A549 (cell line): ENCODE measurements at places on chromosomes 16 and 17. TPM values are rescaled to one million over a fixed set of nuclear protein-coding genes. Genes with fewer than 3 reads are reported as not detected.

DNA sequence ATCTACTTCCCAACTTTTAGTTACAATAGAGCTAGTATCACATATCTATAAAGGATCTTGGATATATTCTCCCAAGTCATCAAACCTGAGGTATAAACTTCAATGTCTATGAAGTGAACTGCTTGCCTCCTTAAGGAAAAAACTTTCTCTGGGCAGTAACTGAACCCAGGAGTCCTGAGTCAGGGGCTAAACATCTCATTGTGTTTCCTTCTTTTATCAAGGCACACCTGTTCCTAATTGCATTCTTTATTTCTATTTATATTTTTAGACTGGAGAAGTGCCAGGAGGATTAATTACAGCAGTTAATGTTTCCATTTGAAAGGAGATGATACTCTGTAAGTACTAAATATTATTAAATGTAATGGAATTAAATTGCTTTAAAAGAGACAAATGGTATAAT, 98.6 kb downstream of the CDH8 start:
- no peak for DNase-seq

DNA sequence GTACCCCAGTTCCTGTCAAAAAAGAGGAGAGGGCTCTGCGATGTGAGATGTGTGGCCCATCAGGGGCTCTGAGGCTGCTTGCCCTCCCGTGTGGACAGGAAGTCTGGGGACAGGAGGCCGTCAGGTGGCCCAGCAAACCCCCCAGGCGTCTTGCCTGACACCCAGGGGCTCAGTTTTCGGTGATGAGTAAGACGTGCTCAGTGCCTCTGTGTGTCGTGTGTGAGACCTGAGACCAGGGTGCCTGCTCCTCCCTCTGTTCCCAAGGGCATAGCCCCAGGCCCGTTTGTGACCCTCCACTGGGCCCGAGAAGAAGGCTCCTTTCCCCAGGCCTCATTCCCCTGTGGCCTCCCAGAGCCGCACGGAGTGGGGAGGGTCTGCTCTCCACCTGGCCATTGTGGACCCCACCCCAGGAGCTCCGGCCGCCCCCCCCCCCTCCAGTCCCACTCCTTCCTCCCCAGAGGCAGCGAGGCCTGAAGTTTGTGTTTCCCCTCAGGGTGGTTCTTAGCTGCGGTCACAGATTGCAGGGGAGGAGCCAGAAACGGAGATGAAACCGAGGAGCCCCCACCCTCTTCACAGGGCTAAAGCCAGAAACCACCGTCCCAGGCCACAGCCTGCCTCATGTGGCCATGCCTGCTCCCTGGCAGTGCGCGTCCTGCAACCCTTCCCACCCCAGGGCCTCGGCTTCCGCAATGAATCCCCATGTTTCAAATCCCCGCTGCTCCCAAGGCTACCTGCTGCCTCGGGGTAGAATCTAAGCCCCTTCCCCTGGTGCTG, 4.9 kb upstream of the ACTG1 start:
- DNase-seq: no peak

- no peak for DNase-seq
These were observed 455.2 kb upstream of the DYNLRB2 start for GRCh38 chr16:80085606-80086005.

Gene KRTAP1-5
- polyA plus RNA-seq: not detected in 3 replicates

Gene RAB37
- 1.1 to 2.8 TPM (median 2.4 TPM) in 3 replicates for polyA plus RNA-seq
